HuH-7.5 (cell line): ENCODE measurements at places on chromosomes 1 and 21.
A peak's percentile ranks its signal among the peaks of the same experiment; 100 is the strongest.

GRCh38 chr1:104878203-104878909 lies 1128.7 kb downstream of the AMY1C start:
- DNase-seq, result no peak

GRCh38 chr21:45458281-45459170 lies 53.6 kb downstream of the COL18A1 start:
- no peak for DNase-seq

DNA sequence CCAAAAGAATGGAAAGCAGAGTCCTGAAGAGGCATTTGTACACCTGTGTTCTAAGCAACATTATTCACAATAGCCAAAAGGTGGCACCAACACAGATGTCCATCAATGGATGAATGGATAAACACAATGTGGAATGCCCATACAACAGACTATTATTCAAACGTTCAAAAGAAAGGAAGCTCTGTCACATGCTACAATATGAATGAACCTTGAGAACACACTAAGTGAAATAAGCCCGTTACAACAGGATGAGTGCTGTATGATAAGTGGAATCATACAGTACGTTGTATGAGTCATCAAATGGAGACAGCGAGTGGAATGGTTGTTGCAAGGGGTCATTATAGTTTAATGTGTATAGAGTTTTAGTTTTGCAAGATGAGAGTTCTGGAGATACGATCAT lies 80.1 kb downstream of the SH3BGR start:
- DNase-seq, result no peak

DNA sequence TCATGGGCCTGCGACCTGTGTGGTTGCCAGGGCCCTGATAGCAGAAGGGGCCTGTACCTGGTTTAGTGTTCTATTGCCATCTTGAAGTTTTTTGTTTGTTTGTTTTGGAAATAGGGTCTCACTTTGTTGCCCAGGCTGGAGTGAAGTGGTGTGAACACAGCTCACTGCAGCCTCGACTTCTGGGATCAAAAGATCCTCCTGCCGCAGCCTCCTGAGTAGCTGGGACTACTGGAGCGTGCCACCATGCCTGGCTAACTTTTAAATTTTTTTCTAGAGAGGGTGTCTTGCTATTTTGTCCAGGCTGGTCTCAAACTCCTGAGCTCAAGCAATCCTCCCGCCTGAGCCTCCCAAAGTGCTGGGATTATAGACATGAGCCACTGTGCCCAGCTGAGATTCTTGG lies 72.9 kb downstream of the UBE2T start:
- no peak for DNase-seq

GRCh38 chr1:155989242-155990004 lies 11.1 kb upstream of the ARHGEF2 start:
- DNase-seq, result peak; percentile 67

DNA sequence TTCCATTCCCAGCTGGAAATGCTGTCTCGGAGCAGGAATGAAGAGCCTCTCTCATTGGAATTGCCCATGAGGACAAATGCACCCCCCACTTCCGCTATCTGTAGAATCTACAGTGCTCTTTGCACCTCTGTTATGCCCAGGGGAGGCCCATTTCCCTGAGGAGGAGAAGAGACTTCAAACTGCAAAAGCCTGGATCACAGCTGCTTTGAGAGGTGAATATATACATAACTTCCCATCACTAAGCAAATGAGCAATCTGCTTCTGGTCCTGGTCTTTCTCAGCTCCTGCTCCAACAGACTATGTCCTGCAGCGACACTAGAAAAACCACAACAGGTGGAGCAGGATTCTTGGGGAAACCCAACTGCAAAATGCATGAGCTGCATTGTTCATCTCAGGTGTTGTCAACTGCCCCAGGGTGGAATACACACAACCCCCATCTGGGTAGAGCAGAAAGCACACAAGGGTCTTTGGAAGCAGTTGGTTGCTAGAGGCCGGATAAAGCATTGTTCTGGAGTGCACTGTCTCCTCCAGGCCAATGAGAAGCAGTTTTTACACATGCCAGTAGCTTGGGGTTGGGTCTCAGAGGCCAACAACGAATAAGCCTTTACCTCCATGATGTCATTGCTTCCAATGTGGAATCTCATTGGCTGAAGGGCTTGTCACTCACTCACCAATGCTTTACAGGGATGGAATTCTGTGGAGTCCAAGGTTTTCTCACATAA lies 67.7 kb upstream of the RAB4A start:
- DNase-seq, result peak; percentile 38

GRCh38 chr1:10950316-10951172 lies 61.9 kb upstream of the TARDBP start:
- DNase-seq, result no peak

GRCh38 chr1:75742047-75742625 lies 17.6 kb downstream of the ACADM start:
- no peak for DNase-seq
